ENCODE measurements at places on chromosomes 2 and 18.
A peak's percentile ranks its signal among the peaks of the same experiment; 100 is the strongest.

GRCh38 chr2:11665510-11666362 lies 4.3 kb downstream of the NTSR2 start:
- DNase-seq: no peak

GRCh38 chr2:953975-954686 lies 3.5 kb downstream of the SNTG2 start:
- no peak for DNase-seq

GRCh38 chr2:79714283-79714682 lies 201.4 kb downstream of the CTNNA2 start:
- no peak for DNase-seq

- DNase-seq: no peak
Measured at GRCh38 chr18:25244170-25244569, 107.8 kb downstream of the ZNF521 start.

- no peak for DNase-seq
Measured at GRCh38 chr2:98278074-98278473, 68.2 kb upstream of the CNGA3 start.

DNA sequence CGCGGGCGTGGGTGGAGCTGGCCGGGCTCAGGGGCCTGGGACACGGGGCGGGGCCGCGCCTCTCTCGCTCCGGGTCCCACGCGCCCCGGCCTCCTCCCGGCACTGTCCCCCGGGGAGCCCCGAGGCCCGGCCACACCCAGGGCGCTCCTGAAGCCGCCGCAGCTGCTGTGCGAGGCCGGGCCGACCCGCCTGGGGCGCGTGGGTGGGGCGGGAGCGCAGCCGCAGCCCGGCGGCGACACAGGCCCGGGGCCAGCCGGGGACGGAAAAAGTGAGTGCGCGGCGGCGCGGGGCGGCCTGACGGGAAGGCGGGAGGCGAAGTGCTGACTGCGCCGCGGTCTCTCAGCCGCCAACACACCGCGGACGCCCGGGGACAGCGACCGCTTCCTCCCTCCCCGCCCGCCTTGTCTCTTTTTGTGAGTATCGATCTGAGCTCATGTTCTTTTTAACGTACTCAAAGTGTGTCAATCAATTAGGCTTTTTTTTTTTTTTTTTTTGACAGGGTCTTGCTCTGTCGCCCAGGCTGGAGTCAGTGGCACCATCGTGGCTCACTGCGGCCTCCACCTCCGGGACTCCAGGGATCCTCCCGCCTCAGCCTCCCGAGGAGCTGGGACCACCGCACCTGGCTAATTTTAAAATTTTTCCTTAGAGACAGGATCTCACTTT lies 14.5 kb downstream of the PDCD1 start:
- no peak for DNase-seq

DNA sequence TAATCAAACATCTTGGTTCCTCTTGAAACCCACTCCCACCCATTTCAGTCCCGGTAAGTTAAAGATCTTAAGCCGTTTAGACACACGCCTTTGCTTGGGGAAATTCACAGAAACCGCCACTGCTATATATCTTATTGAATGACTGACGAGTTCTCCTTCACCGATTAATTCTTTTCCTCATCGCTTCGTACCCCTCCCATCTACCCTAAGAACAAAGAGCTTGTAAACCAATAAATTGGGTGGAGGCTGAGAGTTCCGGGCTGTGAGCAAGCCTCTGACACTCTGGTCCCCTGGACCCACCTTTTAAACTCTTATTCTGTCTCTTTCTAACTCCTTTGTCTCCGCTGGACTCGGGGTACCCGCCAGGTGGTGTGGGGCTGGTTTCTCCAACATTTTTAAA lies 30.6 kb downstream of the TMEM131 start:
- DNase-seq: no peak

GRCh38 chr18:41226186-41226585 lies 728.8 kb upstream of the PIK3C3 start:
- peak; percentile 16 for DNase-seq

DNA sequence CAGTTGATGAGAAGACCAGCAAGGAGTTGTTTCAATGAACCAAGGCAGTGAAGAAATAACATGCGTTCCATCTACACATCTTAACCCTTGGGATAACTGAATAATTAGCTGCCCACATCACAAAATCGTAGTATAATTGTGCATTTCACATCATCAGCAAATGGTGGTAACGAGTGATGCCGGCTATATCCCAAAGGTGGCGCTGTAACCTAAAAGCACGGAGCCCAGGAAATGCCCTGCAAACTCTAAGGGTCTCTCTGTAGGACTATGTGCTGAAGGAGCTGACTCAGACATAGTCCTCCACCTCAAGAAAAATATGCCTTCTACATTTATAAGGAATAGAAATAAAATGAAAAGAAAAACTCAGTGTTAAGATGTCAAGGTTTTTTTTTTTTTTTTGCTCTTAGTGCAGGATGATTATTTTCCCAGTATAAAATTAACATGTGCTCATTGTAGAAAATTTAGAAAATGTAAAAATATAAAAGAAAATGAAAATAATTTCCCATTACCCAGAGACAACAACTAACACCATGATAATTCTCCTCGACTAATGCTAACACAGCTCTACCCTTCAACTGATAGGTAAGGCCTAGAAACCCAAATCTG lies 23.1 kb upstream of the DSG3 start:
- DNase-seq: no peak

DNA sequence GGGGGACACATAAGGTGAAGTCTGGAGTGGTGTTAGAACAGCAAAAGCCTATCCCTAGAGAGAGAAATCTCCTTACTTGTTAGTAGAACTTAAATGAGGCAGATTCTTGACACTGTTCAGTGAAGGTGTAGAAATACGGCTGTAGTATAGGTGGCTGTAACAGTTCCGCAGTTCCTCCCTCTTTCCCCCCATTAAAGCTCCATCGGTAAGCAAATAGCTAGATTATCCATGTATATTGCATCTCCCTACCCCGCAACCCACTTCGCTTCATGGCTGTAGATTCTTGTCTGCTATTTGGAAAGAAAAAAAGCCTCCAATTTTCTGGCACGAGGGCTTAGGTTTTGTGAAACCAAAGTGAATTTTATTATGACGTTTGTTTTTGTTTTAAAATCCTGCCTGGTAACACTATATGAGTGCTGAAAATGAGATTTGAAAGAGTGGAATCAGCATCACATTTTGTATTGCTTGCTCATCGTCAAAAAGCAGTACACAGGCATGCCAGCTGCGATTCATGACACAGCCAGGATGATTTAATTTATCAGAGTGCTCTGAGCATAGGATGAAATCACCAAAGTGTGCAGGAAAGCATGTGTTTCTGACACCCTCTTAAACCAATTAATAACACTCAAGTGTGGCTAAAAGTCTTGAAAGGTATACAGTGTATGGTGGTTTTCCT lies 1.4 kb downstream of the FAM171B start:
- no peak for DNase-seq

DNA sequence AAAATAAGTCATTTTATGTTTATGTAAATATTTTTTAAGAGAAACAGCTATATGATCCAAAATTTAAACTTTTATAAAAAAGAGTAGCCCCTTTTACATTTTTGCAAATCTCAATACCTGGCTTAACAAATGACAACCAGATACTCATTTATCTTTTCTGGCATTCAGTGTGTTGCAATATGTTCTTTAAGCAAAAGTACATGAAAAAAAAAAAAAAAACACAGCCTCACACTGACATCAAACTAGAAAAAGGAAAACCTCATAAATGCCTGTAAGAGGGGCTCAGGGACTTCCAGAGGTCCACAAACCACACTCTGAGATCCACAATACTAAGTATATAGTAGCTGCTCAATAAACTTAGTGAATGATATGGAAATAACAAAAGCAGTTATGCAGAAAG lies 21.9 kb downstream of the PPP4R3B start:
- no peak for DNase-seq

DNA sequence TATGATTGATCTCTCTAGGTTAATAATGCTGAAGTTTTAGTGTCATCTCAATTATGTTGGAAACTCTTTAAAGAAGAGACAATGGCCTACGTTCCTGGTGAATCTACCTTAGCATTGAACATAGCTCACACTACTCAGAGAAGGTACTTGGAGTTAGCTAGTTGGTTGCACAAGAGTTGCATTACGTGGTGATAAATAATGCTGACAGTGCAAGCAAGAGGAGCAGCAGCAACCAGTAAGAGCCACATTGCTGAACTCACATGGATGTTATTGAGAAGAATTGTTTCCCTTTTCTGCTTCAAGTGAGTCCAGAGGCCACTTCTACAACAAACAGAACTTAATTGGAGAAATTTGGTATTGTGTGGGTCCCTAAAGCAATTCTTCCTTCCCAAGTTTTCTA lies 737.1 kb downstream of the TDRD15 start:
- DNase-seq: no peak

- no peak for DNase-seq
Measured at GRCh38 chr2:68317971-68318913, 1.5 kb downstream of the CNRIP1 start.

GRCh38 chr2:99543247-99543646 lies 53.4 kb upstream of the REV1 start:
- no peak for DNase-seq

GRCh38 chr2:46967990-46968647 lies 52.5 kb upstream of the MCFD2 start:
- no peak for DNase-seq

- no peak for DNase-seq
Measured at GRCh38 chr2:179487010-179487731, 222.5 kb upstream of the SESTD1 start.

GRCh38 chr2:3405307-3405706 lies 25.8 kb downstream of the TRAPPC12 start:
- DNase-seq: no peak

DNA sequence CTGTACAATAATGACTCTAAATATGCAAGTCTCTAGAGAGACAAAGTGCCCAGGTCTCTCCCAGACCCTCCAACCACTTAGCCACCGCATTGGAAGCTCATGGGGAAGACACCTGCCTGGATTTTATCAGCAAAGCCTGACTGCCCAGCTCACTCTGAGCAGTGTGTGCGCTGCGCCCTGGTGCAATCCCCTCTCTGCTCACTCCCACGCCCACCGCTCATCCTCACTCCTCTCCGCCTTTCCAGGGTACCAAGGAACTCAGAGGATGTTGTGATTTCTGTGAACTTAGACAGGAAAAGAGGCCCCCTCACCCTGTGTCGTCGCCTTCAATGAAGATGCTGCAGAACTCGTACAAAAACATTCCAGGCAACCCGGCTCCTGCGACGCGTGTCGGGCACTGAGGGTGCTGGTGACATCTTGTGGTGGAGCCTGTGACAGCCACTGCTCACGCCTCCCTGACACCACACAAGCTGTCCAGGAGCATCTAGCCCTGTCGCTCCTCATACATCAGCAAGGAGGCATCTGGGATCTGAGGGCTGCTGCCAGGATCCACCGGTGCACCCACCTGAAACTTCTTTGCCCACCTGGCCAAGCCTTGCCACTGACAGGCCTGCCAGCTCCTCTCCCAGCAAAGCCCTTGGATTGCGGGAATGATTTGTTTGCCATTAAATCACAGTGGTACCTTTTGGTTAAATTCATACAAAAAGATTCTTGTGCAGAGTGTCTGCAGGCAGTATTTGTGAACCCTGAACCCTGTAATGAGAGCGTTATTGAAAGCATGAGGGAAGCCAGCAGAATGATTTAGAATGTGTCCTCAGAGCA lies 220.4 kb downstream of the ZNF516 start:
- DNase-seq: no peak

DNA sequence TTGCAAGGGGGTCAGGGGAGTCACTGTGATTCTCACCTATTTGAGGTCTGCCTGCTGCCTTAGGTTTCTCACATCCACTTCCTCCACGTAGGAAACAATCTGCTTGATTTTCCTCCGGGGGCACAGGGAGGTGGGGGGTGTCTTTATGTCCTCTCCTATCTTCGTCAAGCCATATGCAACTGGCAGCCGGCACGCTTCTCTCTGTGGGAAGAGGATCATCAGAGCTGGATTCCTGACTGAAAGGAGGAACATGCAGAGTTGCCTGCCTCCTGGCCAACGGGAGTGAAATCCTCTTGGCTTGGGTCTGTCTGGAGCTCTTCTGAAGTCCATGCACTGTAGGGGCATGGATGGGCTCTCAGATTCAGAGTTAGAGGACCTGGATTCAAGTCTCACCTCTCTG lies 43.1 kb upstream of the ACVR1 start:
- no peak for DNase-seq

DNA sequence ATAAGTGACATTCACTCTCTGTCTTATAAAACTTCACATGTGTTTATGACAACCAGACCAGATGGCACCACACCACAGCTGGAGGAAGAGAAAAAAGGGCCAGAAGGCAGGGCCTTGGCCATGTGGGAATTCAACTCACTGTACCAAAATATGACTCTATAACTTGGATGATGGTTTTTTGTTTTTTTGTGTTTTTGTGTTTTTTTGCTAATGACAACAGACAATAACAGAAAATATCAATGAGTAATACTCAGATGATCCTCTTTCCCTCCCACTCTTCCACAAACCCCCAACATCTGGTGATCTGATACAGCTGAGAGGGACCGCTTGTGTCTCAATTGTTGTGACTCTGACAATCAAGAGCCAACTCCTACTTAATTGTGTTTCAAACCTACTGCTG lies 12.4 kb downstream of the NMI start:
- no peak for DNase-seq

GRCh38 chr2:117714110-117714509 lies 100.4 kb upstream of the DDX18 start:
- DNase-seq: no peak

- no peak for DNase-seq
Measured at GRCh38 chr18:54125429-54125828, 99.0 kb downstream of the MBD2 start.

GRCh38 chr2:204081487-204082425 lies 145.2 kb downstream of the ICOS start:
- DNase-seq: no peak

- DNase-seq: no peak
Measured at GRCh38 chr2:106296182-106296815, 102.2 kb upstream of the UXS1 start.

- DNase-seq: no peak
Measured at GRCh38 chr2:177636672-177637071, 244.1 kb downstream of the AGPS start.

GRCh38 chr2:128327180-128327964 lies 8.7 kb upstream of the HS6ST1 start:
- DNase-seq: no peak

- DNase-seq: no peak
Measured at GRCh38 chr2:165474619-165475276, 5.2 kb downstream of the CSRNP3 start.

GRCh38 chr2:238376884-238377391 lies 49.8 kb upstream of the ASB1 start:
- no peak for DNase-seq

- no peak for DNase-seq
Measured at GRCh38 chr2:30981096-30981495, 157.1 kb downstream of the GALNT14 start.

- no peak for DNase-seq
Measured at GRCh38 chr2:182110347-182110746, 124.7 kb downstream of the PPP1R1C start.

DNA sequence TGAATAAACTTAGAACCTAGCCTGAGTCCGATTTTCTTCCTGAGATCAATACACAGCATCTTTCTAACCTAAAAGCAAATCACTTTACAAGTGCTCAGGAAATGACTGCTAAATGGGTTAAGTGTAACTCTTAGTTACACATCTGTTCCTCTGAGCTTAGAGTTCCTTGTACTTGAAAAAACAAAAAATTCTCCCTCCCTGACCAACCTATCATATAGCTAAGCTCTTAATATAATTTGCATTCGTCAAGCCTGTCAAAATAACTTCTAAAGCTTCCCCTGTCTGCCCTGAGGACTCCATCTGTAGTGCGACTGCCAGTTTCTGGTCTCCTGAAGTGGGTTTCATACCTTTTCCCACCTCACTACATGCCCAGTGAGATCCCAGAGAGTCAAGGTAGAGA lies 190.4 kb downstream of the NCK2 start:
- DNase-seq: no peak

GRCh38 chr2:148666555-148666954 lies 22.0 kb downstream of the EPC2 start:
- DNase-seq: no peak

All from AG04449 (cell line).